Kasumi-1 (cell line): ENCODE measurements at places on chromosomes 1 and 21.

GRCh38 chr21:36166705-36167104, 10.1 kb downstream of the DOP1B start:
- no peak for DNase-seq

DNA sequence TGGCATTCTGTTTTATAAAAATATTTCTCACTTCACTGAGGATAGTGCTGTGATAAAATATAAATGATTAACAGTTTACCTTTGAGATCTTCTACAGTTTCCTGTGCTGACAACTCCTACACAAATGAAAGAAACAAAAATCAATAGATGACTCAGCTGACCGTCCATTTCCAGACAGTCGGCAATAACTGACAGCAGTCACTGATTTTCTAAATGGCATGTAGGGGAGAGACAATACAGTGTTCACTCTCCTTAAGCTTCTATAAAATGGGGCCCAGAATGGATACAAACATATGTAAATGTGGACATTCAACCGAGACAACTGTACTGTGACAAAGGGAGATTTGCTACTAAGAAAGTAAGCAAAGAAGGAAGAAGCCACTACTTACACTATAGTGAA, 34.3 kb downstream of the PCNX2 start:
- DNase-seq, result no peak

DNA sequence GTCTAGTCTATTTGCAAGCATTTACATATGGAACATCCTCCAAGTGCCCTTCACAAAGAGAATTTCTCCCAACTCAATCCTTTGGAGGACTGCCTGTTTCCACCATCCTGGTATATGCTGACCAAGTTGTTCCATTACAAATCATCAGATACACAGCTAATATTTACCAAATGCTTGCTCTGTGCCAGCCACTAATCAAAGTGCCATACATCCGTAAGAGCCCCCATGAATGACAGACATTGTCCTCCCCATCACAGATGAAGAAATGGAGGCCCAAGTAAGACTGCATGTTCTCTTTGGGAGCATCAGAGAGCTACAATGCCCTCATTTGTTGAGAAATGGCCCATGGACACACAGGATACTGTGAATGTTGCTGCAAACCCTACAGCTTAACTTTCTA, 130.0 kb upstream of the BACE2 start:
- DNase-seq, result no peak

DNA sequence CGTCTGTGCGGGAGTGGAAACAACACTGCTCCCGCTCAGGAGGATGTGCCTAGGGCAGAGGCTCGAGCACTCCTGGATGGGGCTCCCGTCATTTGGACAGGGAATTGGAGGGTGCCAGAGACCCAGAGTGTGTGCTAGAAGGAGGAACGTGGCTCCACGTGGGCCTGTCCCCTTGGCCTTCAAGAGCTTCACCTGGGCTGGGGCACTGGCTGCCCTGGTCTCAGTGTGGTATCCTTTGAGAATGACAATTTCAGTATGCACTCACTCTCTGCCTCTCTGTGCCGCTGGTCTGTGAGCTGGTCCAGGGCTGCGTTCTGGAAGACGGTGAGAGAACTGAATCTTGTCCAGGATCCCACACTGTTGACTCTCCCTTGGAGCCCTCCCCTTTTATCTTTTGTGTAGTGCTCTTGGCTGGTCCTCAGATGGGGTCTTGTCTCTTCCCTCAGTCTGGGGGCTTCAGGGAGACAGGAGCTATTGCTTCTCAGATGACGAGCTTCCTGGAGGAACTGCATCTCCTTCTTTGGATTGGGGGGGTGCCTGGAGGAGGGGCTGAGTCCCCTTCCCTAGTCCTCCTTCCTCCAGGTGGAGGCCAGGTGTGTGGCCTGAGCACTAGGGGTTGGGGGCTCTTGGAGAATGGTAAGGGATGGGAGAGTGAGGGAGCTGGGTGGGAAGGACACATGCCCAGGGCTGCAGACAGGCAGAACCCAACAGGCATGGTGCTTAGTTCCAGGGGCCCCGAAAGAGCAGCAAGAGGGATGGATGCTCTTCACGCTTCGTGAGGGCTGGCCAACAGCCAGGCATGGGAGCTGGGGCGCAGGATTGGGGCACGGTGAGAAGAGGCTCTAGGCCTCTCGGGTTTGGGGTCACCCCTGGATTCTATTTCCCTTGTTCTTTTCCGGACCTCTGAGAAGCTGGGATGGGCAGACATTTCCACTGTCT, 14.8 kb upstream of the ETV3L start:
- no peak for DNase-seq

DNA sequence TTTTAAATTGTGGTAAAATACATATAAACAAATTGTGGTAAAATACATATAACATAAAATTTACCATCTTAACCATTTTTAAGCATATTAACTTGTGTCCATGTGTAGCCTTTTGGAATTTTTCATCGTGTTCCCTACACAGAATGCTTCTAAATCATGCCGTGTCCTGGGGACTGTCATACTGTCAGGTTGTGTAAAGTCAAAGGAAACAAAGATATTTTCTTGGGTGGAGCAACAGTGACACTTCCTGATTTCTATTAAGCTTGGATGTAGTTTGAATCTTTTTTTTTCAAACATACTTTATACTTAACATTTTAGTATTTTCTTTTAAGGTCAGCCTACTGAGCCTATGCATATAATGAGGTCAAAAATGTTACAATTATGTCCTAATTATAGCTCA, 32.3 kb downstream of the DOP1B start:
- DNase-seq, result no peak

DNA sequence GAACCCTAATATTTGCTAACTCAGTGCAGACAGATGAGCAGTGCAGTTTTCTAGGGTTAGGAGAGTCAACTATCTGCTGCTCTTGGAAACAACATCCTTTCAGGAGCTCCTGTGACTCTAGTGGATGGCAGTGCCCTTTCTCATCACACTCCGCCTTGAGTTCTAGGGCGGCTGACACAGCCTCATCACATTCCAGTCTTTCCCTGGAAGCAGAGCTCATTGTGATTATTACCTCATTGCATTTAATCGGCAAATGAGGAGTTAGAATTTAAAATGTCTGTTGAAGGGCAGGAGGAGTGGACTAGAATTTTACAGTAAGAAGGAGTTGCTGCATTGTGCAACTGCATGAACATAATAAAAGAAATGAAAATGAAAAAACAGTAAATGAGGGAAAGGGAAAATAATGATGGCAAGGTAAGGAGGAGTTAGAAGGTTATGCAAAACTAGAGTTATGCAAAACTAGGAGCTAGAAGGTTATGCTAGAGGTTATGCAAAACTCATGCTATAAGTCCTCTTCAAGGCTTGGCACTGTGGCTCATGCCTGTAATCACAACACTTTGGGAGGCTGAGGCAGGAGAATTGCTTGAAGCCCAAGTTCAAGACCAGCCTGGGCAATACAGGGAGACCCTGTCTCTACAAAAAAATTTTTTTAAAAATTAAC, 6.9 kb upstream of the PTGFRN start:
- no peak for DNase-seq

- no peak for DNase-seq
Observed at GRCh38 chr1:43313771-43314170, 13.0 kb downstream of the TIE1 start.

- no peak for DNase-seq
Observed at GRCh38 chr1:17167041-17167785, 37.7 kb upstream of the PADI1 start.

DNA sequence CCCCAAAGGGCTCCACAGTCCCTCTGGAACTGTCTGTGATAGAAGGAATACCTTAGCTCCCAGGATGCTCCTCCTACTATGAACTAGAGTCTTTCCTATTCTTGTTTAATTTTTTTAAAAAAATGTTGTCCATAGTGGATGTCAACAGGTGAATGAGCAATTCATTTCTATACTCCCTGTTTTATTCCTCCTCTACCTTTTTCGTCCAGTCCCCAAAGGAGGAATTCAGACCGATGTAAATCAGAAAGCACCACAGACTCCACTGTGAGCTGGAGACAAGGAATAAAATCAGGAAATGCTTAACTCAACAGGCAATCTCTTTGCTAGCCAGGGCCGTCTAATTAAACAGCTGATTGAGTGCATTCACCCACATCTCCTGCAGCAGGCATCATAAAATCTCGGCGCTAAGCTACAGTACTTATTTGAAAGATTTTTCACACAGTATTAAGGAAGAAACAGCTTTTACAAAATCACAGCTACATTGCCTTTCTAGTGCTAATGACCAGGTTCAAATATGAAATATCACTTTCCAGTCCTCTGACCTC, 381.6 kb downstream of the SIPA1L2 start:
- DNase-seq, result no peak

GRCh38 chr1:57319165-57319564, 104.7 kb downstream of the DAB1 start:
- no peak for DNase-seq

DNA sequence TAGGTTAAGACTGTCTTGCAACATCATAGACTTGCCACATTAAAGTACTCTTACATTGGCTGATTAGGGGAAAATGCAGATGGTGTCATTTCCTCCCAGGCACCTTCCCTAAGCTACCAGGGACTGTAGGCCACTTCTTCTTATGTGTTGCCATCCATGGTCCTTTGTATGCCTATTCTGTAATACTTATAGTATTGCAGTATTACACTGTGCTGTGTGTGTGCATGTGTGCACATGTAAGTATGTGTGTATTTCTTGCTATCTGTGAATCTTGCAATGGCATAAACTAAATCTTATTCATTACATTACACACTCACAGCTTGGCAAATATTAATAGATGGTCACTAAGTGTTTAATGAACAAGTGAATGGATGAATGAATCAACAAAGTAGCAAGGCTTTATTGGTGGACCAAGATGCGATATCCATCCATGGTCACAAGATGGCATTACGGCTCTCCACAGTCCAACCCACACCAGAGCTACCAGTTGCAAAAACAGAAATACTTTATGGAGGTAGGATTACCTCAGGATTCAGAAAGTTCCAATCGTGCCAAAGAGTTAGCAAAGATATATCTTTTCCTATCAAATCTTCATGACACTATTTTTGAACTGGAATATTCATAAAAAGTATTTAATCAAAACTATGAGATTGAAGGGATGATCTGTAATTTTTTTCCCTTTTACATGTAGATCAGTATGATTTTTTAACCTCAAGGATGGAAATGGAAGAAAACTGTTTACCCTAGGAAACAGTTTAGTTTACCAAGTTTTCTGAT, 160.2 kb downstream of the DENND1B start:
- DNase-seq, result peak; percentile 75

DNA sequence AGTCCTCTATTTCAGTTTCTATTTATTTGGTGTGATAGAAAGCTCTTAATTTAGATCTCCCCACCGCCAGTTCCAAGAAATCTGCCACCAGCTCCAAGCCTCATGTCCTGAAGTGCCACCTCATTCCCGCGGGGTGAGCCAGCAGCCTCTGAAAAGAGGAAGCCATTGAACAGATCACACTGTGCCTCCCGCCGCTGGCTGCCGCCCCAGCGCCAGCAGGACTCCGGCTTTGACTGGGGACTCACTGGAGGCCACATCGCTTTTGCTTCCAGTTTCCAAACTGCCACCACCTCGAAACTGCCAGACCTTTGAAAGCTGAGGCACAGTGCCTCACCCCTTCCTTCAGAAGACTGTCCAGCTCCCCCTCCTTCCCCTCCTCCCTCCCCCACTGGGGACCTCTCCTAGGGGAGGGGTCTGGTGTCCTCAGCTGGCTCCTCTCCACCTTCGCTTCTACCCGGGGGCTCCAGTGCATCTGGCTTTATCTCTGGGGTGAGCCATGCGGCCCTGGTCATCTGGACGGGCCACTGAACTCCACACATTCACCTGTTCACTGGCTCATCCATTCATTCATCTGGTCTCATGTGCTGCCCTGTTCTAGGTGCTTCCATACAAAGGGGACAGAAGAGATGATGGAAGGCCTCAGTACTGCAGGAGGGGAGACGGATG, 58.9 kb downstream of the VPS26C start:
- DNase-seq, result peak; percentile 74

DNA sequence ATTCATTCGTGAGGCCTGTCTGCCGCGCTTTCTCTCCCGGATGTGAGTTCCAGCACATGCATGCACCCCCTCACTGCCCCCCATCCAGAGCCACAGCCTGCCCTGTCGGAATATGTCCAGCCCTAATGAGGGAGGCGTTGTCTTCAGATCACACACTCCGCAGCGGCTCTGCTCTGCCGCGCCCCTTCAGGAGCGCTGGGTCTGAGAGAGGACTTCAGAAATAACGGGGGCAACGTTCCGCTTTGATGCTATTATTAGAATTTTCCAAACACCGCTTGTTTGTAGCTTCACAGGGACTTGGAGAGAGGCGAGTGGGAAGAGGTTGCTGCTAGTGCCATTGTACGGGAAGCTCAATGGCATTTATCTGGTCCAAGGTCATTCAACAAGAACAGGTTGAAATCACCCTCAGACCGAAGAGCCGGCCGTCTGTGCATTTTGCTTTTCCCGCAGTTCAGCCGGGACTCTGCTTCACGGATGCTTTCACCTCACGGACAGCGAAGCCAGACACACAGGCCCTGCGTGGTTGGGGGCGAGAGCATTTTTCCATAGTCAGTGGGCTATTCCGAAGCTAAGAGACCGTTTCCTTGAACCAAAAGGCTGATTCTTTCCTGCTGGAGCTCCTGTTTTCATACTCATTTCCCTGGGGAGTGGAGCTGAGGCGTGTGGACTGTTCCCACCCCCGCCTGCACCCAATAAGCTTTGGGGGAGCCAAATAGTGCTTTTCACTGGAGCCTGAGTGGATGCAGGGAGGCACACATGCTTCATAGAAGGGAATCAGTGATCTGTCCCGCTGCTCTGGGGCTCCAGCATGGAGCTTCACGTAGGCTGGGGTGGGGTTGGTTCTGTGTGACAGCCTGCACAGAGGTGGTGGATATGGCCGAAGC, 69.7 kb downstream of the GALNT2 start:
- DNase-seq, result no peak

DNA sequence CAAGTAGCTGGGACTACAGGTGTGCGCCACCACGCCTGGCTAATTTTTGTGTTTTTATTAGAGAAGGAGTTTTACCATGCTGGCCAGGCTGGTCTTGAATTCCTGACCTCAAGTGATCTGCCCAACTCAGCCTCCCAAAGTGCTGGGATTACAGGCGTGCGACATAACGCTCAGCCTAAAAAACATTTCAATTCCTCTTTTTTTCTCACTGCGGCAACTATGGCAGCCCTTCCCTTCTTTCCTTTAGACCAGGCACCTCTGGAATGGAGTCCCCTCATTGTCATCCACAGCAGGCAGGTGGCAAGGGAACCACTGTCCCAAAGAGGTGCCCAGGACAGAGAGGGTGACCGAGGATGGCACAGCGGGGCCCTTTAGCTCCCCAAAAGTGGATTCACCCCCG, 14.1 kb downstream of the CEP104 start:
- no peak for DNase-seq
